ENCODE measurements at places on chromosomes 4 and X. TPM values are rescaled to one million over a fixed set of nuclear protein-coding genes. Genes with fewer than 3 reads are reported as not detected.

The BMPR1B gene
- 0.12 TPM for polyA plus RNA-seq

The ASB12 gene
- polyA plus RNA-seq = 0.28 TPM

The LUZP4 gene
- polyA plus RNA-seq = not detected

The F8A2 gene
- not detected for polyA plus RNA-seq

The ABLIM2 gene
- 26.6 TPM for polyA plus RNA-seq

The APELA gene
- not detected for polyA plus RNA-seq

The XK gene
- polyA plus RNA-seq = 0.35 TPM

The FAM9A gene
- not detected for polyA plus RNA-seq

The CT83 gene
- polyA plus RNA-seq = not detected

The PAGE3 gene
- not detected for polyA plus RNA-seq

DNA sequence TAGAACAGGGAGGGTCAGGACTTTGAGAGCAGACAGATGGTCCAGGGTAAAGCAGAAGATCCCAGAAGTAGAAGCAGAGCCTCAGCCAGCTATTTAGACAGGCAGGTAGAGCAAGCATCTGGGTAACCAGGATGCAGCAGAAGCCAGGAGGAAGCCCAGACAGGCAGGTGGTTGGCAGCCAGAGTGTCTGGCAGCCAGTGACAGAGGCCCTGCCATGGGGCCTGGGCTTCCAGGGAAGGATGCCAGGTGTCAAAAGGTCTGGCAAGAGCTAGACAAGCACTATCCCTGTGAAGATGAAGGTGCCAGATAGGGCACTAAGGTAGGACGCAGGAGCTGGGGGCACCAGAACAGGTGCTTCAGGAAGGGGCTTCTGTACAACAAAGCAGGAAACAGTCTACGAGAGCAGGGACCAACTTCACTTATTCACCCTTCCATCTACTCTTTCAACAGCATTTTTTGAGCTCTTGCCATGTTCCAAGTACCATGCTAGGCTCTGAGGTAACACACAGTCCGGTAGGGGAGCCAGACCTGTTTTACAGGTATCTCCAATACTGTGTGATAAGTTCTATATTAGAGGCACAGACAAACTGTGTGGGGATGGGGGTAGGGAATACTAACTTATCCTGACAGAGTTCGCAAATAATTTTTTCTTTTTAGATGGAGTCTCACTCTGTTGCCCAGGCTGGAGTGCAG is 38.1 kb upstream of the GJB1 start:
- H3K27ac ChIP-seq = no peak overlapping the region
- no peaks in the 10 kb centered on the region for H3K27me3 ChIP-seq
- no peak overlapping the region for H3K4me3 ChIP-seq
- peaks cover 14% of the 10 kb centered on the region for H3K4me1 ChIP-seq

- H3K27ac ChIP-seq = no peak overlapping the region
- H3K4me1 ChIP-seq = no peaks in the 10 kb centered on the region
- H3K36me3 ChIP-seq = no peaks in the 10 kb centered on the region
- H3K4me3 ChIP-seq = no peak overlapping the region
- no peak for DNase-seq
- no peaks in the 10 kb centered on the region for H3K27me3 ChIP-seq
Measured at GRCh38 chr4:96108146-96108545, 268.3 kb downstream of the PDHA2 start.

DNA sequence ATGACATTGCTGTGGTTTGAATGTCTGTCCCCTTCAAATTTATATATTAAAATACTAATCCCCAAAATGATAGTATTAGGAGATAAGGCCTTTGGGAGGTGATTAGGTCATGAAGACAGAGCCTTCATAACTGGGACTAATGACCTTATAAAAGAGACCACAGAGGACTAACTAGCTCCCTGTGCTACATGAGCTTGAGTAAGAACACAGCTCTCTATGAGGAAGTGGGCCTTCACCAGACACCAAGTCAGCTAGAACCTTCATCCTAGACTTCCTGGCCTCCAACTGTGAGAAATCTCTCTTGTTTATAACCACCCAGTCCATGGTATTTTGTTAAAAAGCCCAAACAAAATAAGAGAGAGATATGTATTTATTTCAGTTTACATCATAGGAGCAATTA is 242.2 kb upstream of the CTSO start:
- H3K27ac ChIP-seq = no peak overlapping the region
- H3K4me1 ChIP-seq = no peaks in the 10 kb centered on the region
- H3K4me3 ChIP-seq = no peak overlapping the region
- H3K36me3 ChIP-seq = no peaks in the 10 kb centered on the region
- H3K27me3 ChIP-seq = no peaks in the 10 kb centered on the region

GRCh38 chr4:83561381-83561780 is 25.5 kb downstream of the GPAT3 start:
- no peaks in the 10 kb centered on the region for H3K4me1 ChIP-seq
- H3K36me3 ChIP-seq = no peaks in the 10 kb centered on the region
- no peak overlapping the region for H3K27ac ChIP-seq
- no peaks in the 10 kb centered on the region for H3K27me3 ChIP-seq

GRCh38 chrX:52995987-52996331 is 37.6 kb upstream of the FAM156A start:
- H3K36me3 ChIP-seq = no peaks in the 10 kb centered on the region
- no peak for DNase-seq
- H3K27ac ChIP-seq = peak overlapping the region; percentile 88
- peaks cover 5% of the 10 kb centered on the region for H3K4me1 ChIP-seq

GRCh38 chr4:40152637-40153036 is 44.2 kb upstream of the RHOH start:
- no peak for DNase-seq
- H3K4me3 ChIP-seq = no peak overlapping the region
- H3K36me3 ChIP-seq = no peaks in the 10 kb centered on the region
- H3K4me1 ChIP-seq = peaks cover 8% of the 10 kb centered on the region
- H3K27me3 ChIP-seq = no peaks in the 10 kb centered on the region

- H3K27me3 ChIP-seq = no peaks in the 10 kb centered on the region
- DNase-seq = peak; percentile 85
- H3K27ac ChIP-seq = peak overlapping the region; percentile 74
- H3K36me3 ChIP-seq = no peaks in the 10 kb centered on the region
Measured at GRCh38 chr4:123398853-123399626, 2.4 kb downstream of the SPRY1 start.

DNA sequence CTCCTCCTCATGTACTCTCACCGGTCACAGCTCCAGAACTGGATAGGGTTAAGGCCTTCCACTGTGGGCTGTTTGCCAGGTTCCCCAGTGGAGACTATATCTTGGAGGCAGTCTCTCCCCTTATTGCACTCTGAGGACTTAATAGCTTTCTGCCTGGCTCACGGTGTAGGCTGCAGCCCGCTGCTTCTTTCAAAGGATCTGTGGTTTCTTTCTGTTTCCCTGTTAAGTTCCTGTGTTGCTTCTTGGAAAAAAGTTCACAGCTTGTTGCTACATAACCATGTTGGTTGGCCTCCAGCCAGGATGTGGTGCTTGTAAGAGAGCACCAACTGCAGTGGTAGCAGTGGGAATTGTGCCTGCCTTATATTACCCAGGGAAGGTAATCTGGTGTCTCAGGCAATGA is 24.9 kb upstream of the ZDHHC15 start:
- no peak for DNase-seq
- H3K27me3 ChIP-seq = no peaks in the 10 kb centered on the region
- no peaks in the 10 kb centered on the region for H3K4me1 ChIP-seq
- no peak overlapping the region for H3K27ac ChIP-seq
- no peak overlapping the region for H3K4me3 ChIP-seq

GRCh38 chr4:19260346-19260745 is 991.4 kb upstream of the SLIT2 start:
- no peaks in the 10 kb centered on the region for H3K36me3 ChIP-seq
- no peaks in the 10 kb centered on the region for H3K27me3 ChIP-seq
- no peak for DNase-seq

DNA sequence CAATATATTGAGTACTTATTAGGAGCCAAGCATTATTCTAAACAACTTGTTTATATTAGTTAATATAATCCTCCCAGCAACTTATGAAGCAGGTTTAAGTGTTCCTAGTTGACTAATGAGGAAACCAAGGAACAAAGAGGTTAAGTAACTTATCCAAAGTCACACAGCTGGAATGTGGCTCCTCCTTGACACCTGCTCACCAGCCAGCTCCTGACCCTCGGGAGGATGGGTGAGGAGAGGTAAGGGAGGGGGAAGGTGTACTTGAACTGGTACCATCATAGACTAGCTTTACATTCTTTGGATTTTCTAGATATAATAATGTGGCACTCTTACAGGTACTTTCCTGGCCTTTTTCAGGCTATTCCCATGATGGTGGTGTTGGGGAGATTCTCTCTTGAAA is 50.7 kb downstream of the ARHGEF38 start:
- H3K27me3 ChIP-seq = no peaks in the 10 kb centered on the region
- no peaks in the 10 kb centered on the region for H3K4me1 ChIP-seq
- no peaks in the 10 kb centered on the region for H3K36me3 ChIP-seq
- DNase-seq = no peak
- no peak overlapping the region for H3K27ac ChIP-seq
- H3K4me3 ChIP-seq = no peak overlapping the region

DNA sequence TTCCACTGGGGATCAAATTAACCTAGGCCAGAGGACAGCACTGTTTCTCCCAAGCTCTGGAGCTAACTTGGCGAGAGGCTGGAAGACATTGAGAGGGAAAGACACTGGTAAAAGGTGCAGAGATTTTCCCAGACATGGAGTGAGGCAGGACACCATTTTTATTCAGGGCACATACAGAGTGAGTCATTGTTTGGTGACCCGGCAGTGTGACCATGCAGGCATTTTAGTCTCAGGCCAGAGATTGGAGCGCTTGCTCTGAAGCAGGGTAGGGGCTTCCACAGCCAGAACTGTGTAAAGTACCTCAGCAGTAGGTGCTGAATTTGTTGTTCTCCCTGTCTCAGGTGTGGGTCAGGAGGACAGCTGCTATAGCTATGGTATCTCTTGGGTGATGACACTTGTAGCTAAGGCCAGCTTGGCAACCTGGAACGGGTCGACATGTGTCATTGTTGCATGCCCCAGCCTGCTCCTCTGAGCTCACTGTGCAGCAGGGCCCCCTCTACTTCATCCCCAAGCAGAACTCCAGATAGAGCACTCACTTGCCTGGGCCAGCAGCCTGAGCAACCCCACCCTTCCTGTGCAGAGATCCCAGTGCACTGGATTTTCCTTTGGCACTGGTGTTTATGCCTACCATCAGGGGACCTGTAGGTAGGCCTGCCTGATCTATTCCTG is 79.8 kb upstream of the ATP8A1 start:
- no peaks in the 10 kb centered on the region for H3K27me3 ChIP-seq
- no peak for DNase-seq
- H3K36me3 ChIP-seq = no peaks in the 10 kb centered on the region
- no peak overlapping the region for H3K27ac ChIP-seq
- H3K4me3 ChIP-seq = no peak overlapping the region

- H3K4me1 ChIP-seq = no peaks in the 10 kb centered on the region
- H3K36me3 ChIP-seq = no peaks in the 10 kb centered on the region
- H3K4me3 ChIP-seq = no peak overlapping the region
Measured at GRCh38 chr4:76515975-76516843, 81.2 kb downstream of the SHROOM3 start.

GRCh38 chr4:188596021-188596420 is 456.8 kb downstream of the TRIML1 start:
- no peaks in the 10 kb centered on the region for H3K27me3 ChIP-seq
- no peak for DNase-seq
- no peaks in the 10 kb centered on the region for H3K4me1 ChIP-seq
- H3K36me3 ChIP-seq = no peaks in the 10 kb centered on the region
- no peak overlapping the region for H3K4me3 ChIP-seq
- no peak overlapping the region for H3K27ac ChIP-seq

DNA sequence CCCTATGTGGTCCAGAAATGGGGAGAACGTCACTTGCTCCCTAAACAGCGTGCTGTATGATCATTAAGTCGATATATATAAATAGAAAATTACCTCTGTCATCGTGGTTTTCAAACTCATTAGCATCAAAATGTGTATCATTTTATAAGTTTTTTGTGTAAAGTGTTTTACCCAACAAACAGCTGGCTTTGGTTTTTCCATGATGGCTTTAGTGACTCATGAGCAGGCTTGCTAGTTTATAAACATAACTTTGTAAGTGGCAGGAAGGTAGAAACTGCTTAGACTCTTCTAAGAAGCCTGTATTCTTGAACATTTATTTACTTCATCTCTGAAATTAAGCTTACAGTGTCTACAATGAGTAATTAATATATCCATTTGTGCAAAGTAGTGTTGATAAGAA is 108.4 kb upstream of the DIPK2B start:
- H3K27ac ChIP-seq = no peak overlapping the region
- H3K4me1 ChIP-seq = no peaks in the 10 kb centered on the region
- DNase-seq = no peak

DNA sequence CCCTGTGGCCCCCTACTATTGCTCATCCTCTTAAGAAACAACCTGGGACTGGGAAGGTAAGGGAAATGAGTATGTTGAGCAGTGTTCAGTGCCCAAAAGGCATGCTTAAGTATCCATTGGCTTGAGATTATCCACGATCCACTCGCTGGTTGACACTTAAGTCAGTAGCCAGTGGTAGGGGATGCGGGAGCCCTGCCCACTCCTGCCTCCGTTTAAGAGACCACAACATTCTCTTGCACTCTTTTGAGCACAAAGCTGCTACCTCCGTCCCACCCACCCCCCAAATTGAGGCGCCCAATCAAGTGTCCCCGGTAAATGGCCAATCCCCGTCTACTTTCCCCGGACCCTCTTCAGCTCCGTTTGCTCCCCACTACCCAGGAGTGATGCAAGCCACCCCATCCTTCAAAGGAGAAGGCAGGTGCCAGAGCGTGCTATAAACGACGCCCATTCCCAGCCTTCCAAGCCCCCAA is 25.0 kb downstream of the UTP14A start:
- no peaks in the 10 kb centered on the region for H3K36me3 ChIP-seq
- H3K4me3 ChIP-seq = no peak overlapping the region
- peak overlapping the region; percentile 86 for H3K27ac ChIP-seq
- H3K4me1 ChIP-seq = peaks cover 5% of the 10 kb centered on the region
- H3K27me3 ChIP-seq = no peaks in the 10 kb centered on the region

GRCh38 chr4:75654905-75655304 is 18.3 kb downstream of the G3BP2 start:
- H3K4me3 ChIP-seq = no peak overlapping the region
- H3K27ac ChIP-seq = no peak overlapping the region
- DNase-seq = no peak
- peaks cover 57% of the 10 kb centered on the region for H3K4me1 ChIP-seq
- H3K36me3 ChIP-seq = peaks cover 100% of the 10 kb centered on the region
- no peaks in the 10 kb centered on the region for H3K27me3 ChIP-seq

GRCh38 chr4:26931451-26931850 is 70.8 kb downstream of the STIM2 start:
- no peak for DNase-seq
- H3K27ac ChIP-seq = no peak overlapping the region
- no peaks in the 10 kb centered on the region for H3K27me3 ChIP-seq
- H3K4me1 ChIP-seq = peaks cover 3% of the 10 kb centered on the region
- H3K4me3 ChIP-seq = no peak overlapping the region
- H3K36me3 ChIP-seq = no peaks in the 10 kb centered on the region
